ENCODE measurements at places on chromosomes 11 and 22. TPM values are rescaled to one million over a fixed set of nuclear protein-coding genes. Genes with fewer than 3 reads are reported as not detected.

The SLCO2B1 gene
- 32.2 TPM for total RNA-seq

The MS4A7 gene
- total RNA-seq, result 11.0 TPM

The FLRT1 gene
- 7.0 TPM for total RNA-seq

The MCAM gene
- total RNA-seq, result 108 TPM

- no peak overlapping the region for H3K4me3 ChIP-seq
- H3K27ac ChIP-seq, result no peak overlapping the region
- no peaks in the 10 kb centered on the region for H3K4me1 ChIP-seq
- no peaks in the 10 kb centered on the region for H3K36me3 ChIP-seq
These were observed 1.9 kb downstream of the OR52K1 start for GRCh38 chr11:4484310-4484709.

DNA sequence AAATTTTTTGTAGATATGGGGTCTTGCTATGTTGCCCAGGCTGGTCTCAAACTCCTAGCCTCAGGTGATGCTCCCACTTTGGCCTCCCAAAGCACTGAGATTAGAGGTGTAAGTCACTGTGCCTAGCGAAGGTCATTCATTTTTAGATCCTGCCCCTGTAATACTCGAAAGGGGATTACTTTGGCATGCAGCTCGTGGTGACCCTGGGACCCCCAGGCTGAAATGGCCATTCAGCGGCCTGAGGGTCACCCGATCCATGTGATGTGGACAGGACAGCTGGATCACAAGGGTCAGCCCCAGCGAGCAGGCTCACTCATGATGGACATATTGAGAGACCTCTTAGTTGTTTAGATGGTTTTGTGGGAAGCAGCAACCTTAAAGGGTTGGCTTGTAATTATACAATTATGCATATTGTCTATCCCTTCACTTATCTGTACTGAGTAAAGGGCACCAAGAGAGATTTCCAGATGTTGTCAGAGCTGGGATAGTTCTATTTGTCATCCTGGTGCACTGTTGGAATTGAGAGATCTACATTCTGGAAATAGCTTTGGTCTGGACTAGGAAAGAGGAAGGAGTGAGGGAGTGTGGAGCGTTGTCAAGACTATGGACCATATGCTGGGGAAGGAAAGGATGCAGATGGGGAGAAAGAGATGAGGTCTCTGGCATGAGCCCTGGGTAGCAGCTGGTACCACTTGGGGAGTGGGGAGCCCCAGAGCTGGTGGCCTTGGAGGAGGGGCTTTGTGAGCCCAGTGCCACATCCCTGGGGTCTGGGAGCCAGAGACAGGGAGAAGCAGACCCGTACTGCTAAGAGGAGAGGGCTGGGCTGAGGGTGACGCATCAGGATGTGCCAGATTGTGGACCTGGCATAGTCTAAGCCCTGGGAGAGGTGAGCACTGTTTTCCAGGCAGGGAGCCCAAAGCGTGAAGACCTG is 15.5 kb downstream of the RHBDD3 start:
- H3K27ac ChIP-seq, result no peak overlapping the region
- DNase-seq, result no peak
- H3K36me3 ChIP-seq, result peaks cover 30% of the 10 kb centered on the region
- H3K4me3 ChIP-seq, result no peak overlapping the region
- no peaks in the 10 kb centered on the region for H3K27me3 ChIP-seq

- H3K4me1 ChIP-seq, result peaks cover 5% of the 10 kb centered on the region
- H3K27ac ChIP-seq, result no peak overlapping the region
- H3K4me3 ChIP-seq, result no peak overlapping the region
- peak; percentile 43 for DNase-seq
- no peaks in the 10 kb centered on the region for H3K27me3 ChIP-seq
These were observed 2.7 kb downstream of the CRYBB3 start for GRCh38 chr22:25202290-25202921.

- no peak overlapping the region for H3K4me3 ChIP-seq
- H3K27me3 ChIP-seq, result no peaks in the 10 kb centered on the region
- no peak overlapping the region for H3K27ac ChIP-seq
- H3K36me3 ChIP-seq, result peaks cover 87% of the 10 kb centered on the region
- DNase-seq, result no peak
These were observed 11.2 kb downstream of the GUCD1 start for GRCh38 chr22:24543679-24544243.

DNA sequence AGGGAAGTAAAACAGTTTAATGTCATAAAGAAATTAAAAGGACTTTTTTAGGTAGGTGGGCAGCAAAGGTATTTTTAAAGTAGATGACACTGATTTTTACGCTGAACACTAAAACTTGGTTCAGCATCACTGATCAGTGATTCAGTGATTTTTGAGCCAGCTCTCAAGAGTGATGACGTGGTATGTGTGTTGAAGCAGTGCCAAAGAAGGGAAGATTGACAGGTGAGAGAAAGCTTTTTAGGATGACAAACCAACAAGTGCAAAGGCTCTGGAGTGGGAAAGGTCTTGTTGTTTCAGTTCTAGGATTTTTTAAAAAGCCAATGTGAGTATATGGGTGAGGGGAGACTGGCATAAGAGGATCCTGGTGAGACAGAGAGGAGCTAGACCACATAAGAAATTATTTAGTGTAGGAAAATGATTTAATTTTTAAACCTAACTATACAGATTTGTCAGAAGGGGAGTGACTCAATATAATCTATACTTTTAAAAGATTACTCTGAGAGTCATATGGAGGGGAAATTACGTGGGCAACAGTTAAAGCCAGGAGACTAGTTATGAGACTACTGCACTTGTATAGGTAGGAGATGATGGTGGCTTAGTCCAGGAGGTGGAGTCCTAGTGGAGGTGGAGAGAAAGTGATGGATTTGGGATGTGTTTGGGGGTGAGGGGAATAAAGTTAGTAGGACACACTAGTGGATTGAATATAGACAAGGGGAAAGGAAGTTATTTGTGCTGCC is 17.6 kb upstream of the CALCB start:
- no peaks in the 10 kb centered on the region for H3K4me1 ChIP-seq
- no peak overlapping the region for H3K4me3 ChIP-seq
- no peak overlapping the region for H3K27ac ChIP-seq
- DNase-seq, result no peak

GRCh38 chr11:7098235-7098832 is 9.5 kb downstream of the RBMXL2 start:
- H3K36me3 ChIP-seq, result no peaks in the 10 kb centered on the region
- H3K27me3 ChIP-seq, result peaks cover 3% of the 10 kb centered on the region
- H3K27ac ChIP-seq, result no peak overlapping the region
- DNase-seq, result peak; percentile 56

DNA sequence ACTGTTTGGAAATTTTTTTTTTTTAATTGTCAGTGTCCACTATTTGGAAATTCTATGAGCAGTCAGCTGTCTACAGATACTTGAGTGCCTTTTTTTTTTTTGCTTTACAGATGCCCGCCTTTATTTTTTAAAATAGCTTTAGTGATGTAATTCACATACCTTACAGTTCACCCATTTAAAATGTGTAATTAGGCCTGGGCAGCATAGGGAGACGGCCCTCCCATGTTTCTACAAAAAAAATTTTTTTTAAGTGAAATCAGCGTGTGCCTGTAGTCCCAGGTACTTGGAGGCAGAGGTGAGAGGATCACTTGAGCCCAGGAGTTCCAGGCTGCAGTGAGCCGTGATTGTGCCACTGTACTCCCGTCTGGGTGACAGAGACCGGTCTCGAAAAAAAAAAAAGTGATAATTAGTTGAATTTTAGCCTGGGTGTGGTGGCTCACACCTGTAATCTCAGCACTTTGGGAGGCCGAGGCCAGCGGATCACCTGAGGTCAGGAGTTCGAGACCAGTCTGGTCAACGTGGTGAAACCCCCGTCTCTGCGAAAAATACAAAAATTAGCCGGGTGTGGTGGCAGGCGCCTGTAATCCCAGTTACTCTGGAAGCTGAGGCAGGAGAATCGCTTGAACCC is 1.5 kb downstream of the ZNF143 start:
- H3K27ac ChIP-seq, result peak overlapping the region; percentile 99
- DNase-seq, result no peak
- peaks cover 6% of the 10 kb centered on the region for H3K36me3 ChIP-seq
- peak overlapping the region; percentile 84 for H3K4me3 ChIP-seq

DNA sequence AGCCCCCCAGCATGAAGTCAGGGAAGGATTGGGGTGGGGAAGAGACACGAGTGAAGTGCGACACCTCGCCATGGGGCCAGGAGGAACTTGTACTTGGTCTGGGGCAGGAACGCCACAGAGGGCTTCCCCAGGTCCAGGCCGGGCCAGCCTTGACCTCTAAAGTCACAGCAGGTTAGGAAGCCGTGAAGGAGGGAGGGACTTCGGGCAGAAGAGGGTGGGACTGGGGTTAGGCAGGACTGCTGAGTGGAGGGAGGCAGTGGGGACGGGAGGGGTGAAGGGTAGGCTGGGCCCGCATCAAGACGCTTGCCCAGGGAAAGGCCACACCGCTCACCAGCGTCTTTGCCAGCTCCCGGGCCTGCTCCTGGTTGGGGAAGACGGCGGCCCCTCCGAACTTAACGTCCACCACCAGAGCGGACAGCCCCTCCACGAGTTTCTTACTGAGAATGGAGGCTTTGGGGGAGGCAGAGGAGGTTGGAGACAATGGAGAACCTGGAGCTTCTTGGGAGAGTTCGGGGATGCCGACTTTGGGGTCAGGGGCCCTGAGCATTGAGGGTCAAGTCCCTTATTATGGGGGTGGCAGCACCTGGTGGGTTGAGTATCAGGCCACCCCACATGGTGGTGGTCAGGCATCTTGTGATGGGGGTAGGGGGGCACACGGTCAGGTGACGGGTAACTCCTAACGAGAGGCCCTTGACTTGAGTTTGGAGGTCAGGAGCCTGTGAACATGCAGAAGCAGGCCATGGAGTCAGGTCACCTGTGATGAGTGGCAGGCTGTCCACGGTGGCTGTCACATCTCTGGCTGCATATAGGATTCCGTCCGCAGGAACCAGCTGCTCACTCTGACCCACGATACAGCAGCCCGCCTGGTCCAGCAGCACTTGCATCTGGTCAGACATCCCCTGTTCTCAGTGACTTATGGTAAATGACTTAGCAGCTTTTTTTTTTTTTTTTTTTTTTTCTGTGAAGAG is 1.7 kb upstream of the SCO2 start:
- no peak for DNase-seq
- H3K27me3 ChIP-seq, result peaks cover 33% of the 10 kb centered on the region
- no peak overlapping the region for H3K27ac ChIP-seq
- peak overlapping the region; percentile 48 for H3K4me3 ChIP-seq
- peaks cover 36% of the 10 kb centered on the region for H3K36me3 ChIP-seq
- H3K4me1 ChIP-seq, result peaks cover 60% of the 10 kb centered on the region

DNA sequence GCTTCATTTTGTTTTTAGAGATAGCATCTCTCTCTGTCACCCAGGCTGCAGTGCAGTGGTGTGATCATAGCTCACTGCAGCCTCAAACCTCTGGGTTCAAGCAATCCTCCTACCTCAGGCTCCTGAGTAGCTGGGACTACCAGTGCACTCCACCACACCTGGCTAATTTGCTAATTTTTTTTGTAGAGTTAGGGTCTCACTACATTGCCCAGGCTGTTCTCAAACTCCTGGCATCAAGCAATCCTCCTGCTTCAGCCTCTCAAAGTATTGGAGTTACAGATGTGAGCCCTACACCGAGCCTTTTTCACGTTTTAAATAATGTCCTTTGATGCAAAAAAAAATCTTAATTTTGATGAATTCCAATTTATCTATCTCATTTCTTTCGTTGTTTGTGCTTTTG is 75.4 kb upstream of the LINC01488 start:
- H3K27me3 ChIP-seq, result no peaks in the 10 kb centered on the region
- no peaks in the 10 kb centered on the region for H3K36me3 ChIP-seq
- no peak overlapping the region for H3K4me3 ChIP-seq
- H3K4me1 ChIP-seq, result no peaks in the 10 kb centered on the region

DNA sequence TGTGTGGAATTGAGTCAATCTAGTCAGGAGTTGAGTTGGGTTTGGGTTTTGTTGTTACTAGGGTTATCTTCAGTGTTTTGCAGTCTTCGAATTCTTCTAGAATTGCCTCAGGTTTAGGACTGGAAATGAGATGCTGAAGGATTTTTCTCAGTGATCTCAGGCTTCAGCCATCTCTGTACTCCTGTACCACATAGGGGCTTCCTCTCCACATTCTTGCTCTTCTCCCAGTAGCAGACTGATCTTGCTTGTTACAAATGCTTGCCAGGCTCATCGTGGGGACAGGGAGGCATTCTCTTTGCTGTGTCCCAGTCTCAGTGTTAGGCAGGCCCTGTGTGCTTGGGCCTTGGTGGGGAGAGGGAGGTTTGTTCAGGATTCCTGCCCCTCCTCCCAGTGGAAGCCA is 96.1 kb downstream of the LRRC32 start:
- H3K27ac ChIP-seq, result no peak overlapping the region
- no peaks in the 10 kb centered on the region for H3K36me3 ChIP-seq
- H3K27me3 ChIP-seq, result no peaks in the 10 kb centered on the region

GRCh38 chr11:68279676-68280075 is 7.9 kb upstream of the C11orf24 start:
- H3K4me1 ChIP-seq, result no peaks in the 10 kb centered on the region
- H3K36me3 ChIP-seq, result no peaks in the 10 kb centered on the region
- DNase-seq, result no peak
- H3K4me3 ChIP-seq, result no peak overlapping the region
- no peak overlapping the region for H3K27ac ChIP-seq
